ENCODE measurements at places on chromosomes 3 and 15.

DNA sequence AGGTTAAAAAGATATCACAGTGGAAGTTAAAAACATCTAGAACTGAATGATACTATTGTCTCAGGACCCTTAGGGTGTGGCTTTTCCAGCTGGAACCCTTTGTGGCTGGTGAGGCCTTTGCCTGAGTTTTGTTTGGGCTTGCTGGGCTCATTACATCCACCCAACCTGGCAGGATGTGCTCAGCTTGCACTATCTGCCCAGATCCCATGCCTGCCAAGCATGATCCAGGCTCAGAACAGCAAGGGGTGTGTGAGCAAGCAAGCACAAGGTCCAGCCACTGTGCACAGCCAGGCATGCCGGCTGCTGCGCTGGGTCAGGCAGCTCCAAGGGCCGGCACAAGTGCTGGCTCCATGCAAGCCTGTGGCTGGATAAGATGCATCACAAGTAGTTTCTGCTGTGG is 512.7 kb upstream of the CDIN1 start:
- no peak overlapping the region for H3K27ac ChIP-seq
- H3K27me3 ChIP-seq, result no peaks in the 10 kb centered on the region
- no peak overlapping the region for H3K4me3 ChIP-seq
- no peaks in the 10 kb centered on the region for H3K4me1 ChIP-seq

DNA sequence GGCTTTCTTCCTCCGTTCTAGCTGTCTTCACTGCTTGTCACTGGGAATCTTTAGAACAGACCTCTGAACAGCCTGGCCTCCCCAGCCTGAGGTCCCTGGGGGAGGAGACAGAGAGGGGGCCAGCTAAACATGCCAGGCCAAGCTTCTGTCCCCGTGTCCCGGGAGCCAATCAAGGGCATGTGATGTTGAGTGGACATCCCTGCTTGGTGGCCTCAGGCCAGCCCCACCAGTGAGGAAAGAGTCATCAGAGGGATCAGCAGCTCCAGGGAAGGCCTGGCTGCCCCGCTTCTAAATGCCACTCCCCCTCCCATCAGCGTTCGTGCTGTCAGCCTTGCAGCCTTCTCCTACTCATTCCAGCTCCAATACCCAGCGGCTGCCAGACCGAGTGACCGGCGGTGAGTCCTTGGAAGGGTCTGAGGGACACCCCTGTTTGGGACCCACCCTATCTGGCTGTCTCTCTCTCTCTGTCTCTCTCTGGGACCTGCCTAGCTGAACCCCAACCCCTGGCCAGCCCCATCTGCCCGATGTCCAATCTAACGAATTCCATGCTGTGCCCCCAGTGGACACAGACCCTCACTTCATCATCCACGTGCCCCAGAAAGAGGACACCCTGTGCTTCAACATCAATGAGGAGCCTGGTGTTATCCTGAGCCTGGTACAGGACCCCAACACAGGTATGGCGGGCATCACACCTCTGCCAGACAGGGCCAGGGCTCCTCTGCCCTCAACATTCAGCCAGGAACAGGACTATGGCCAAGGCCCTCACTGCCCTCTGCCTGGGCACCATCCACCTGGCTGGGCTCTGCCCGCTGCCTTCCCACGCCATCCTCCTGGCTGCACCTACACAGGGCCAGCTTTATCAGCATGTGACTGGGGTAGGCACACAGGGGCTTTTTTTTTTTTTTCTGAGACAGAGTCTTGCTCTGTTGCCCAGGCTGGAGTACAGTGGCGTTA is 6.6 kb upstream of the ITIH3 start:
- H3K27me3 ChIP-seq, result peaks cover 12% of the 10 kb centered on the region
- H3K27ac ChIP-seq, result no peak overlapping the region
- H3K4me1 ChIP-seq, result no peaks in the 10 kb centered on the region

GRCh38 chr15:97446138-97446537 is 514.4 kb upstream of the ARRDC4 start:
- H3K27ac ChIP-seq, result no peak overlapping the region
- H3K36me3 ChIP-seq, result no peaks in the 10 kb centered on the region
- no peak for DNase-seq
- no peaks in the 10 kb centered on the region for H3K27me3 ChIP-seq
- H3K4me1 ChIP-seq, result no peaks in the 10 kb centered on the region

DNA sequence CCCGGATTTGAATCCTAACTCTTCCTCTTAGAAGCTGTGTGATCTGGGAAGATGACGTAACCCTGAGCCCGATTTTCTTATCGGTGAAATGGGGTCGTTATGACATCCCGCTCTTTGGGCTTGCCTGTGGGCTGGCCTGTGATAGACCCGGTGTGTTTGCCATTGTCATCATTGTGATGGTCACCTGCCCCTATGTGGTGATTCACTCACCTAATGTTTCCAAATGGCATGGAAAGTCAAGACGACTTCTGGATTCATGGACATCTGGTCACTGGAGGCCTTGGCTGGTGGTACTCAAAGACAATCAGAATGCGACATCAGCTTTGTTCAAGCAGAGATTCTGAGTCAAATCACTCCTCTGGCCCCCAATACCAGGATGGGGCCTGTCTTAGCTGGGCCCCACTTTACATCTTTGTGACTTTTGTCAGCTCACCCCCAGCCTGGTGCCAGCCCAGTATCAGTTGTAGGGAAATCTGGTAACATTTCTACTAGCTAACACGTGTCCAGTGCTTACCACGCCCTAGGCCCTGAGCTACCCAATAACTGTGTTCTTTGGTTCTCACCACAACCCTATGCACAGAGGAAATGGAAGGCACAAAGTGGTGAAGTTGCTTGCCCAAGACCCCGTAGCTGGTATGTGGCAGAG is 2.8 kb downstream of the TMEM43 start:
- peaks cover 29% of the 10 kb centered on the region for H3K4me1 ChIP-seq
- H3K27ac ChIP-seq, result peak overlapping the region; percentile 5
- H3K27me3 ChIP-seq, result no peaks in the 10 kb centered on the region
- H3K36me3 ChIP-seq, result peaks cover 23% of the 10 kb centered on the region
- no peak for DNase-seq

DNA sequence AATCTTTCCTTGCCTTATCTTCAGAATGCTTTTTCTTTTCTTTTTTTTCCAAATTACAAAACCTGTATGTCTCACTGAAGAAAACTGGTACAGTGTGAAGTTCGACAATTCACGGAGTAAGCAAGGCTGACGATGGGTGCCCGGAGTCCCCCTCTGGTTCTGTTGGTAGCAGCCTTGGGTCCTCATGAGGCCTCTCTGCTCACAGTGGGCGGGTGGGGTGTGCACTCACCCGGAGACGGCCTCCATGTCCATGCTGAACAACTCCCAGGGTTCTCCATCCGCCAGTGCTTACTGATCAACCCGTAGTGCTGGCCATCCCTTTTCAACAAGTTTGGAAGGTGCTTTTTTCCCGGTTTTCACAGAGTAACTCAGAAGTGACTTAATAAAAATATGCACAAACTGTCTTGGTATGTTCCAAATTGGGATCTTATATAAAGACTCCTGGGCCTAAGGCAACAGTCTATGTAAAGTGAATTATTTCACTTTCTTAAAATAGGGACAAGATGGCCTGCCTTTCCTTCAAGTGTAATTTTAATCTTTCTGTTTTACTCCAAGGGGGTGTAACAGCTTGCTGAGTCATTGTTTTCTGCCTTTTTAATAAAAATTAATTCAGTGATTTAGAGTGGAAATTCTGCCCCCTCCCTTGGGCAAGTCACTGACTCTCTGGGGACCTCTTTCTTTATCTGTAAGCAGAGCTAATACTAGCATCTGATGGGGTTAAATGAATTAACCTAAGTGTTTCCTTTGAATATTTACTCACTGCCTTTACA is 23.7 kb downstream of the LRRK1 start:
- no peak for DNase-seq
- no peaks in the 10 kb centered on the region for H3K4me1 ChIP-seq
- H3K27ac ChIP-seq, result no peak overlapping the region
- no peaks in the 10 kb centered on the region for H3K36me3 ChIP-seq
- no peak overlapping the region for H3K4me3 ChIP-seq
- no peaks in the 10 kb centered on the region for H3K27me3 ChIP-seq

DNA sequence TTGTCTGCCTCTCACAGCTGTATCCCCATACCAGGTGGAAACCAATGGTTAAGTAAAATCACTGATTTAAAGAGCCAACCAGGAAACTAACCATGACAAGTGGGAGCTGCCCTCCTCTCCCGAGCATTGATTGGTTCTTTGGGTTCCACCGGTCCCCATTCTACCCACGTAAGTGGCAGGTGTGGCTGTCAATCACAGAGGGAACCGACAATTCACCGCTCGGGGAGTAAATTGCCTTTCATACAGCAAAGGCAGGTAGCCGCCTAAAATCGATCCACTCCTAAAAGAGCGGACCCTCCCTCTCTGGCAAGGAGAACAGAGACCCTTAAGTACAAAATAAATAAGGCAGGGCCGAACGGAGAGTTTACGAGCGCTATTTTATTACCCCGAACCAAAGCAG is 1.2 kb downstream of the ERC2 start:
- DNase-seq, result peak; percentile 81
- peaks cover 32% of the 10 kb centered on the region for H3K27me3 ChIP-seq

GRCh38 chr15:41377978-41378377 is 24.3 kb downstream of the NDUFAF1 start:
- H3K4me1 ChIP-seq, result no peaks in the 10 kb centered on the region
- DNase-seq, result no peak
- peaks cover 24% of the 10 kb centered on the region for H3K36me3 ChIP-seq
- H3K27ac ChIP-seq, result no peak overlapping the region

GRCh38 chr3:40387001-40387894 is at the start of gene ENTPD3:
Gene ENTPD3 (plus strand): TSS chr3:40387184. CDS start chr3:40388058, 874 bp downstream.
- peak; percentile 41 for DNase-seq
- no peaks in the 10 kb centered on the region for H3K36me3 ChIP-seq
- H3K4me1 ChIP-seq, result peaks cover 12% of the 10 kb centered on the region

GRCh38 chr3:128992926-128993460 is 883 bp downstream of the CFAP92 start:
- H3K27ac ChIP-seq, result peak overlapping the region; percentile 36
- peak overlapping the region; percentile 75 for H3K4me3 ChIP-seq

Measured in mesothelial cell of epicardium (in vitro differentiated cells).